Posterior cingulate gyrus (tissue), 11 donors: ENCODE measurements at places on chromosomes 12 and 14.

GRCh38 chr14:54420478-54421142 is 20.6 kb downstream of the CNIH1 start:
- DNase-seq, result no peak

DNA sequence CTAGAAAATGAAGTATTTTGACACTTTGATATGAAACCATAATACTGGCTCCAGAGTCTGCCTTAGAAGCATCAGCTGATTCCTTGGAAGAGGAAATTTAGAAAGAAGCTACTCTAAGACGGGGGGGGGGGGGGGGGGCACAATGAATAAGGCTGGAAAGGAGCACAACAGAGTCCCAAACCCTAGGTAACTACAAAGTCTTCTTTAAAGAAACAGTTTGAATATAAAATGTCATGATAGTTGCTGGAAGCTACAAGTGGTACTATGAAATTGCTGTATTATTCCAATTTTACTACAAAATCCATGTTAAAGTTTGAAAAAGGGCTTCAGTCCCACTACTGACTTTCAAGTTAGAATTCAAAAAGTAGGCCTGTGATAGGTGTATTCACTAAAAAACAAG is 31.6 kb downstream of the CDK17 start:
- no peak for DNase-seq

DNA sequence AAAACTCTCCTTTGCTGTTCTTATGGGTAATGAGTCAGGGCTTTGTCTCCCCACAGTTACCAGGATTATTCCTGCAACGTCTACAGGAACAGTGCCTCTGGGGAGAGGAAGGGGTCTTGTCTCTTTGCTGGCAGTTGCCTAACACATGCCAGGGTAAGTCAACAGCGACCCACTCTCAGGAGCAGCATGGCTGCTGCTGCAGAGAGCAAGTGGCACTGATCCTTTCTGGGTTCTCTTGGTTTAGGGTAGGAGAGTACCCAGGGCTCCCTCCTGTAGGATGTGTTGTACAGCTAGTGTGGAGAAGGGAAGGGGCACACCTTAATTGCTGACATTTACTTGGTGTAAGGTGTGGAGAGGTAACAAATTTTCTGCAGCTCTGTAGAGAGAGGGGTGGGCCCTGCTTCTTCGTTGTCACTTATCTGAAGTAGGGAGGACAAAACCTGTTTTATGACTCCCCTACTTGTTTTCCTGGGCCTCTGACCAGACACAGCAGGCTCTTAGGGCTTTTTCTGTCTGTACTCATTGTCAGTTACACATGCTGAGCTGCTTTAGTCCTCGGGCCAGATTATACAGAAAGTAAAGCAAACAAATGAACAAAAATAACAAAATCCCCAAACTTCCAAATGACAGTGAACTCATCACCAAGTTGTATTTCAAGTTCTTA is 168.2 kb downstream of the ACSS3 start:
- DNase-seq, result no peak

DNA sequence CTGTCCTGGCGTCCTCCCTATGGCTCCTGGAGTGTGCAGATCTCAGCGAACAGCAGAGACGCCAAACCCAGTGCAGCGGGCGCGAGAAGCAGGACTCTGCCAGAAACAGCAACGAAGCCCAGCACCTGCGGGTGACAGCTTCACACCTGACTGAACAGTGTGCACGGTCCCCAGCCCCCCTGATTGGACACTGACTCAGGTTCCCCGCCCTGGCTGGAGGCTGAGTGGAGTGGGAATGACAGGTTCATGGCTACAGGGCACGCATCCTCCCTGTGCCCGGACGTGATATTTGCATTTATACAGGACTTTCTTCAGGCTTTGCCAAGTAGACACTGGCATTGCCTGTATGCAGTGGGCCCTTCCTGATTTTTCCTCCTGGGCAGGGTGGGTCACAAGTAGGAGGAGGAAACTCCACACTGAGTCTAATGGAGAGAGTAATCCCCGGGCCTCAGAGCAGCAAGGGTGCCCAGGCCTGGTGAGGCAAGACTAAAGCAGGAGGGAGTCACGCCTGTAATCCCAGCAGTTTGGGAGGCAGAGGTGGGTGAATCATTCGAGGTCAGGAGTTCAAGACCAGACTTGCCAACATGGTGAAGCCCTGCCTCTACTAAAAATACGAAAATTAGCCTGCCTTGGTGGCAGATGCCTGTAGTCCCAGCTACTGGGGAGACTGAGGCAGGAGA is 71.6 kb downstream of the ASCL4 start:
- no peak for DNase-seq

- DNase-seq, result no peak
These were observed 34.2 kb upstream of the GCH1 start for GRCh38 chr14:54936816-54937215.

DNA sequence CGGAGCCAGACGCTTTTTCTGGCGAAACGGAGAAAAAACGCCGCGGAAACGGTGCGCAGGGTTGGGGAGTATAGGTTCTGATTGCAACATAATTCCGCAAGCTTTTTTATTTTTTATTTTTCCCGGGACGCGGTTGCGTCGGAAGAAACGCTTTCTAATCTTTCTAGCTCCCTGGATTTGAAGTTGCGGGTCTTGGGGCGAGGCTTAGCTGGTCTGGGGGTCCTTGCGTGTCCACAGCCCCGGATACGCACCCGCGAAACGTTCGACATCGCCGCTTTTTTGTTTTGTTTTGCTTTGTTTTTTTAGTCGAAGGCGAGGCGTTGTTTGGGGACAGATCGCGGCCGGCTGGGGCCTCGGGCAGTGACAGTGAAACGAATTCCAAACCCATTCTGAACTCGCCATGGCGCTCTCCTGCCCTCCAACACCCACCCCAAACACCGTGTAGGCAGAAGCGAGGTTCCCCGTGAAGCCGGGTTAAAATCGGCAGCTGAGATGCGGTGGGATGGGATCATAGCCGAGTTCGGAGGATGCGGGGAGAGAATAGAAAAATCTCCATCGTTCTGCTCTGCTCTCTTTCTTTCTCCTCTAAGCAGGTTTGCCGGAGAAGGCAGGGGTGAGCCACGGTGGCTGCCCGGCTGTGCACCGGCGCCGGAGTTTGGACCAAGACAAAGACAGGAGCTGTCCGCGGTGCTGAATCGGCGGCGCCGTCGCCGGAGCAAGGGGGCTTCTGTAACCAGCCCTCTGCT is 8.1 kb upstream of the LHX5 start:
- DNase-seq, result peak; percentile 40

GRCh38 chr12:77697126-77697525 is 133.6 kb upstream of the NAV3 start:
- DNase-seq, result no peak

DNA sequence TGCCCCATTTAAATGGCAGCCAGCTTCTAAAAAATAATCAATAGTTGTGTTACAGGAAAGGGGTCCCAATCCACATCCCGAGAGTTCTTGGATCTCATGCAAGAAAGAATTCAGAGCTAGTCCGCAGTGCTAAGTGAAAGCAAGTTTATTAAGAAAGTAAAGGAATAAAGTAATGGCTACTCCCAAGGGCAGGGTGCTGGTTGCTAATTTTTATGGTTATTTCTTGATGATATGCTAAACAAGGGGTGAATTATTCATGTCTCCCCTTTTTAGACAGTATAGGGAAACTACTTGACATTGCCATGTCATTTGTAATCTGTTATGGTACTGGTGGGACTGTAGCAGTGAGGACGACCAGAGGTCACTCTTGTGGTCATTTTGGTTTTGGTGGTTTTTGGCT is 591.3 kb downstream of the LRFN5 start:
- no peak for DNase-seq

DNA sequence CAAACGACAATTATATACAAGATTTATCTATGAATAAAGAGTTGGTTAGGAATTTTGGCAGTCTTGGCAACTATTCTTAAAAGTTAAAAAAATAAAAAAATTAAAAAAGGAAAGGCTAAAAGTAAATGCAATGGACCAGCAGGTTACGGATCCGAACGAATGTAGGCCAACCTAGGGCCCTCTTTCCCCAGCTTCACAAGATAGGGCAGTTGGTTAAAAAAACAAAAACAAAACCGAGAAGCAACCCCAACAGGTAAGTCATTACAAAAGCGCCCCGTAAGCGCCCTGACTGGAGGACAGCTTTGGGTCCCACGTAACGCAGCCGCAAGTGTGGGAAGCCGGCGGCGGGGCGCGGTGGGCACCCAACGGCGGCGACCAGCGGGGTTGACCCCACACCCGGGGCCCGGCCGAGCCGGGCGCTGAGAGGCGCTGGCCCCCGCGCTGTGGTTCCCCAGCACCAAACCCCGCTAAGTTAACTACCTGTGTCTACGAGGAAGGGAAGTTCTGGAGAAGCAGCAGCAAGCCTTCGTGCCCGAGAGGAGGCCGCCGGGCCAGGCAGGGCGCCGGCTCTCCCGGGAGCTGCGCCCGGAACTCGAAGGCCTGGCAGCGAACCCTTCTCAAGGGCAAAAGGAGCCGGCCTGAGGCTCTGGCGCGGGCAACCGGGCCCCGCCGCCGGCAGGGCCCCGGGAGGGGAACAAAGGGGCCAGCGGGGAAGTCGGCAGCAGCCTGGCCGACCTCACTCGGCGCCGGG is 882 bp downstream of the HECTD1 start:
- no peak for DNase-seq

- no peak for DNase-seq
These were observed 27.3 kb upstream of the TBC1D30 start for GRCh38 chr12:64797156-64797555.

DNA sequence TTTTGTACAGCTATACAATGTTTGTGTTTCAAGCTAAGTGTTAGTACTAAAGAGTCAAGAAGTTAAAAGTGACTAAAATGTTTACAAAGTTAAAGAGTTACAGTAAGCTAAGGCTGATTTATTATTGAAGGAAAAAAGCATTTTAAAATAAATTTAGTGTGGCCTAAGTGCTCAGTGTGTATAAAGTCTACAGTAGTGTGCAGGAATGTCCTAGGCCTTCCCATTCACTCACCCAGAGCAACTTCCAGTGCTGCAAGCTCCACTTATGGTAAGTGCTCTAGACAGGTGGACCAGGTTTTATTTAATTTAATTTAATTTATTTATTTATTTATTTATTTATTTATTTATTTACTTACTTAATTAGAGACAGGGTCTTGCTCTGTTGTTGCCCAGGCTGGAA is 19.6 kb downstream of the DLK1 start:
- DNase-seq, result no peak
